ENCODE measurements at places on chromosomes 13 and 19.

- DNase-seq: no peak
These were observed 14.1 kb downstream of the ZNF490 start for GRCh38 chr19:12596485-12596884.

DNA sequence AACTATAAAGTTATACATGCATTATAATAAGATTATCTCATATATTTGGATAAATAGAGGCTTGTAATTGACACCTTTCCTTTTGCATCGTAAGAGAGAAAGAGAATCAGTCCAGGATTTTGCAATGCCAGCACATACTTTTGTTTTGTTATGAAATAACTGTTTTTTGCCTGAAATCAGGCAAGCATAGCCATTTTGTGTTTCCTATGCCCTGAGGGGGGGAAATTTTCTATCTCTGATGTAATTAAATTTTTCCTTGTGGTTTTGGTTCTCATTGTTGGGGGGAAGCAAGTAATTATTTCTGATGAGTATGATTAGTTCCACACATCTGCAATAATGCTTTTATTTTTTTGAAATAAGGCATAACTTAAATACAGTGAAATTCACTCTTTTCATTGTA is 229.4 kb downstream of the NDFIP2 start:
- DNase-seq: no peak

GRCh38 chr19:19433666-19434213 is 28.3 kb downstream of the GATAD2A start:
- DNase-seq: no peak

DNA sequence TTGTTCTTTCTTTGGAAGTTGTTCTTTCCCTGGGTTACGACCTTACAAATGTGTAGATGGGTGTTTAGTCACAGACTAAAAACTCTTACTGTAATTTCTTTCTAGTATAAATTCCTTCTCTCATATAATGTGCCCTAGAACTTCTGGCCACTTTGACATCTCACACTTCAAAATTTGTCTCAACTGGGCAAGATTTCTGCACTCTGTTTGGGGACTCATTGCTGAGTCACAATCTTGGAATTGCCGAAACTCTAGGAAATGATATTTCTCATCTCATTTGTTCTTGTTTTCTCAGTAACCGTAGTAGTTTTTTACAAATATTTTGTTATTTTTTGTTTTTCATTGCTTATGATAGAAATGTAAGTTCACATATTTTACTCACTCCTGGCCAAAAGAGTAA is 2523.2 kb upstream of the PCDH20 start:
- no peak for DNase-seq

DNA sequence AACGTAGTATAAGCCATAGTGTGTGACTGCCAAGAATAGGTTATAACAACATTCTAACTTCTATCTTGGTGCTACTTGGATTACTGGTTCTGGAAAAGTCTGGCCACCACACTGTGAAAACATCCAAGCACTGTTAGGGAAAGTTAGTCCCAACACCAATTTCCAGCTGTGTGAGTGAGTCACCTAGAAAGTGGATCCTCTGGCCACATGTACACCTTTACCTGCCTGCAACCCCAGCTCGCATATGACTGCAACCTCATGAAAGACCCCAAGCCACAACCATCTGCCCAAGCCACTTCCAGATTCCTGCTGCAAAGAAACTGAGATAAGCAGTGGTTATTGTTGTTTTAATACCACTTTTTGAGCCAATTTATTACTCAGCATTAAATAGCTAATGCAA is 404.5 kb downstream of the KCTD12 start:
- DNase-seq: no peak

DNA sequence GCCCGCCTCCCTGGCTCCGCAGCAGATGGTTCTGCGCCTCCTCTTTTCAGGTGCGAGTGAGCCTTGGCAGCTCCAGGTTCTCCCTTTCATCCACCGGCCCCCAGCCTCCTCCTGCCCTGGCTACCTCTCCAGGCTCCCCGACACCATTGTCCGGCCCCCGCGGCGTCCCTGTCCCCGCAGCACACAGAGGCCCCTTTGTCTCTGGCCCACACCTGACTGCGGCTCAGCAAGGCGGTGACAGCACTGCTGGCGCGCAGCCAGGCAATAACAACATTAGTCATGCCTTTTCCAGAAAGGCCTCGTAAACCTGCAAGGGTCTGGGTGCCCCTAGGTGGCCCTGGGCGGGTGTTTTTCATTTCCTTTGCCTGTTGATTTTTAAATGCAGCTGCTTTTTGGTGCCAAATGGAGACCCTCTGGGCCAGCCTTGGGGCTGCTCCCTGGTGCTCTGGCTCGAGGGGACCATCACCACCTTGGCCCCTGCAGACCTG is 73.2 kb upstream of the MEDAG start:
- DNase-seq: peak; percentile 35

- no peak for DNase-seq
These were observed 422 bp upstream of the MTUS2 start for GRCh38 chr13:28819735-28820098.

DNA sequence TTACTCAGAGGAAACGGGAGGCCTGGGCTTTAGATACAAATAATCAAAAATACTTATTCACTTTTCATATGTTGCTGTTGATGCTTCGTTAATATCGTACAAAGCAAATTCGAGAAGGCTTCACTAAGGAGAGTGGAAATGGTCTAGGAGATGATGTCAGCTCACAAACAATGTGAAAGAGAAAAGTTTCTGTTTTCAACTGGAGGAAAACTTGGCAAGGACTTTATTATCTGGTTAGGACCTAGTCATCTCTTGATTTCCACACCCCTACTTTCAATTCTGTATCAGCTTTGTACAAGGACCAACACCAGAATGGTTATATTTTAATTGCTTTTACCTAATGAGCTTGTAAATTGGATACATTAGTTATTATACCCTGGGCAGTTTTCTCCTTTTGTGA is 88.0 kb downstream of the SLC10A2 start:
- DNase-seq: no peak

- DNase-seq: no peak
These were observed 2.8 kb upstream of the GSK3A start for GRCh38 chr19:42245231-42245630.

DNA sequence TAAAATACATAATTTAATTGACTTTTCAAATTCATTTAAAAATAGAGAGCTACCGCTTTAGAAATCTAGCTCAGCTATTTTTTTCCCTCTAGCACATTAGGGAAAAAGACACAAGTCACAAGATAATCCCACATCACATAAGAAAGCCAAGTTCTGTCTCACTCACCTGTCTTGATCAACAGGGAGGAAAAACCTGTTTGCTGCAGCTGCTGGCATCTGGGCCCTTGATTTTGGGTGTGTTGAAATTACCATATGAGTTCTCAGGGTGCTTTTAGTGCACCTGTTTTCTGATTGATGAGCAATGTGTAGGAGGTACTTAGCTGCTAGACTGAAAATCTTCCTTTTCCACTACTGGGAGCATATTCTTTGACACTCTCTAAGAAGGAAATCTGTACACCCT is 53.8 kb downstream of the ZDHHC20 start:
- DNase-seq: no peak

DNA sequence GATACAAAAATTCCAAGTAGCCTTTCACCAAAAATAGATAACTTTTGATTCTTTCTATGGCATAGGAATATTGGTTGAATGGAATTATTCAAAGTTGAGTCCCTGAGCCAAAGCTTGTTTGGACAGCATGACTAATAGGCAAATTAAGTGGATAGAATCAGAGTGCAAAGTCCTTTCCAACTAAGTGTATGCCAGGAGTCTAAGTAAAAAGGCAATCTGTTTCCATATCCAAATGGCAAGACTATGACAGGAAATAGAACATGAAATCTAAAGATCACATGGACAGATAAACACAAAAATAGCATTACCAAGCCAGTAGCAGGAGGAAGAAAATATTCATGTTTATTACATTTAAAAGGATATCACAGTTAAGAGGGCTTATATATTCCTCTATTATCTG is 804.6 kb downstream of the SLITRK6 start:
- DNase-seq: no peak

DNA sequence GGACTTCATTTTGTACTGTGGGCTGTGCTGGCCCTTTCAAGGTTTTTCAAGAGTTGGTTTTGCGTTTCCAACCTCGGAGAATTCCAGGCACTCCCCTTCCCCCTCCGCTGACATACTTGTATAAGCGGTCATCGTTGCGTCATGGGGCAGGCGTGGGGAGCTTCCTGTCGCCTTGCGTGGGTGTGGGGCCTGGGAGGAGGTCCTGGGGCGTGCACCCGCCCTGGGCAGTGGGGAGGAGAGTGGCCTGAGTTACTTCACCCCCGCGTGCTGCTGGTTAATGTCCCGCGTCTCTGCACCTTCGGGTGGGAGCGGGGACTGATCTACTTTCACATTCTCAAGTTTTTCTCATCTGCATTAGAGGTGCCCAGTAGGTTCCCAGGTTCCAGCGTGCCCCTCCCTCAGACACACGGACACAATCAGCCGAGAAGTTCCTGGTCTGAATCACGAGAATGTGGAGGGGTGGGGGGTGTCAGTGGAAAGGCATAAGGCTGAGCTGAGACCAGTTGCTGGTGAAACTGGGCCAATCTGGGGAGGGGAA is 4.1 kb downstream of the IER2 start:
- no peak for DNase-seq

DNA sequence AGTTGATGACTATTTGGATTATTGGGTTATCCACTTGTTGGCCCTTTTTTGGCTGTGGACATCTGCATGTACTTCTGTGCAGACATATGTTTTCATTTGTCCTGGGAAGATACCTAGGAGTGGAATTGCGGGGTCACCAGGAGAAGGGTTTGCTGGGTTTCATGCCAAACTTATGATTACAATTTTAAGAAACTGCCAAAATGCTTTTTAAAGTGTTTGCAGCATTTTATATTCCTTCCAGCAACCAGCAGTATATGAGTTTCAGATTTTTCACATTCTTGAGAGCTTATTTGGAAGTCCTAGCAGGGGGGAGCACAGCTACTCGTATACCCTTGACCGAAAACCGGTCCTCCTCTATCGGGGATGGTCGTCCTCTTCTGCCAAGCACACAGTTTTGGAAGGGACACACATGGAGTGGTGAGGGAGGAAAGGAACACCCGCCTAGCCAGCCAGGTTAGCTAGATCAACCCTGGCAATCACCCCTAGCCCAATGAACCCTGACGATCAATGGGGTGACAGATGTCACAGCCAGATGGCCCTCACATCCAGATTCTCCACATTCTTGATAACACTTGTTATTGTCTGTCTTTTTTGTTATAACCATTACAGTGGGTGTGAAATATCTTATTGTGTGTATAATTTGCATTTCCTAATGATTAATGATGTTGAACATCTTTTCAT is 26.7 kb upstream of the RNF113B start:
- DNase-seq: no peak

GRCh38 chr13:79989217-79989661 is 351.7 kb downstream of the SPRY2 start:
- no peak for DNase-seq

DNA sequence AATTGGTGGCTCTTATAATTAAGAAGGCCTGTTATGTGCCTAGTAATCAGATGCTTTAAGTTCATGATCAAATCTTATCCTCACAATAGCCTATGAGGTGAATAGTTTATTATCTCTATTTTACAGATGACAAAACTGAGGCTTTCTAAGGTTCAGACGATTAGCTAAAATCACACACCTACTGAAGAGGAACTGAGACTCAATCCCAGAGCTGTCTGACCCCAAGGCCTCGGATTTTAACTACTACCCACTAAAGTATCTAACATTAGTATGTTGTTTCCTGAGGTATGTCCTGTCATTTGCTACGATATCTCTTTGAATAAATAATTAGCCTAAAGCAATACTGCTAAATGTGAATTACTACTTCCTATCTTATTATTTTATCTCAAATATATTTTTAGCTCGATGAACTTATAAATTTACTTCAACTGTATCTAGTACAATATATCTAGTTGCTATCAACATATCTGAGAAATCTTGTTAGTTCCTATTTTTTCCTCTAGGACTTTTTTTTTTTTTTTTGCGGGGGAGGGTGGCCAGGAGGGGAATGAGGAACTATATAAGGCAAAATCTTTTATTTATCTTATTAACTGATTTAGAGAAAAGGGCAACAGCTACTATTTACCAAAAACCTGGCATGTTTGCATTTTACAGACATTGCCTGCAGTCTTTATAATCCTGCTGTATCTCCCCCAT is 118.5 kb downstream of the ABCC4 start:
- DNase-seq: no peak

DNA sequence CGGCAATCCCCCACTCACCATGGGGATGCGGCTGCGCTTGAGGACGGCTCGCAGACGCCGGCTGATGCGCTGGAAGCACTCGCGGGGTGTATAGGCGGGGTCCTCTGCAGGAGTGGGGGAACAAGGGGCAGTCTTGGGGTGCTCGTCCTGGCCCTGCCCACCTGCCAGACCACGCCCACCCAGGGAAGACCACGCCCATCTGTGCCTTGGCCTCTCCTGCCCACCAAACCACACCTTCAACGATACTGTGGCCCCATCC is 6.7 kb downstream of the RNU6-9 start:
- no peak for DNase-seq

DNA sequence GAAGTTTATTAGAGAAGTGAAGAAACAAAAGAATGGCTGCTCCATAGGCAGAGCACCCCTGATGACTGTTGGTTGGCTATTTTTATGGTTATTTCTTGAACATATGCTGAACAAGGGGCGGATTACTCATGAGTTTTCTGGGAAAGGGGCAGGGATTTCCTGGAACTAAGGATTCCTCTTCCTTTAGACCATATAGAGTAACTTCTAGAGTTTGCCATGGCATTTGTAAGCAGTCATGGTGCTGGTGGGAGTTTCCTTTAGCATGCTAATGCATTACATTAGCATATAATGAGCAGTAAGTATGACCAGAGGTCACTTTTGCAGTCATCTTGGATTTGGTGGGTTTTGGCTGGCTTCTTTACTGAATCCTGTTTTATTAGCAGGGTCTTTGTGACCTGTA is 38.7 kb upstream of the PCDH8 start:
- DNase-seq: no peak

DNA sequence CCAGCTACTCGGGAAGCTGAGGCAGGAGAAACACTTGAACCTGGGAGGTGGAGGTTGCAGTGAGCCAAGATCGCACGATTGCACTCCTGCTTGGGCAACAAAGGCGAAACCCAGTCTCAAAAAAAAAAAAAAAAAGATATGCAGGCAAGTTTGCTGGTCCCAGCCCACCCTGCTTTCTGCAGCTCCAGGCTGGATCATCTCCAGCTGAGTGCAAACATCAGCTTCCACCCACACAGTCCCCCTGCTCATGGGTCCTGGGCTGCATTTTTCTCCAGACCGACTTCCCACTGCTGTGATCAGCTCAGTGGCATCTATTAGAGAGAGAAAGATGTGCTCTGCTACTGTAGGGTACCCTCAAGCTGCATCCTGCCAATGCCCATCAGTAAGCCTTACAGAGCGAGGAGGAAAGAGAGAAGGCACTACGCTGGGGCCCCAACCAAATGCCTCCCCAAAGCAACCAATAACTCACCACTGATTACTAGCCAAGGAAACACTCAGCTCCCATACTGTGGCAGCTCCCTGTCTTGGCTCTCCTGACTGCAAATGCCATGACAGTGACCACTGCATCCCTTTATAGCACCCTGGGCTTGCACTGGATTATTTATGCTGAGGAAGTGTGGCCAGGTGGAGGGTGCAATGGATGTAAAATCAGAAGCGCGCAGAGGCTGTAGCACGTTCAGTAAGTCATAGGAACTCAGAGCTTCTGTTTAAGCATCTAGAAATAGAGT is 170.9 kb upstream of the ZNF507 start:
- no peak for DNase-seq

Data from NCI-H1694 treated with DMSO at 0.1 percent for 48 hours (cell line).